Activated T-cell treated with anti-CD3 and anti-CD28 coated beads, Interleukin-2, amount 50 U/mL, for 72 hours (primary cell): ENCODE measurements at places on chromosomes 6 and 20.
A peak's percentile ranks its signal among the peaks of the same experiment; 100 is the strongest.

- DNase-seq: no peak
Observed at GRCh38 chr6:37758234-37758633, 60.6 kb upstream of the MDGA1 start.

DNA sequence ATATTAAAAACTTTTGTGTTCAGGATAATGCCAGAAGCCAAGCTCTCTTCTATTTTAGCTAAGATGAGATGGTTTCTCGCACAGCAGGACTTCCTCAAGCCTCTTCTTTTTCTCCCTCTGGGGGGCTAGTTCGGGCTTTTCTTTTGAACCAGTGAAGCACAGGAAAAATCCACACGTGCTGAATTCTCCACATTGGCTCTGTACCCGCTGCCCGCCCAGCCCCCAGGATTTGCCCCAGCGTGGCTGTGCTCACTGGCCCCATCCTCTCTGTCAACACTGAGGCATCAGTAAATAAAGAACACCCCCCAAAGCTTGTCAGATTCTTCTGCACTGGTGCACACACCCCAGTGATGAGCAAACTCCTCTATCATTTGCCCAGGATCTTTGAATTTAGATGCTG lies 232.8 kb downstream of the ZNF217 start:
- no peak for DNase-seq

DNA sequence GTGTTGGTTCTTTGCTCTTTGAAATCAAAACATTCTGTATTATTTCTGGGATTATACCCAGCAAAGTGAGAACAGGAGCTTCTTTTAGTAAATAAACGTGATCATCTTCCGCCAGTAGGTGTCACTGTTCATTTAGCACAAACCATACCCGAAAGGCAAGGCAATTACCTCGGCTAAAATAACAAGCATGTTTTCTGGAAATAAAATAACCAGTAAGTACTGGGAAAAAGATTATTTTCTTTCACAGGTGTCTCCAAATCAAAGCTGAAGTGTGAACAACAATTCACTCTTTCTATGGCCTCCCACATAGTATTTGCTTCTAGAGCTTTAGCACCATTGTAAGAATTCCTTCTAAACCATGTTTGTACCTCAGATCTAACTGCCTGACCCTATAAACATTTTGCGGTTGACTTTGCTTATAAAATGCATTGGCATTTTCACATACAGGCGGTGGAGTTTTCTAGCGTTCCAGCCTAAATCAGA lies 144.6 kb upstream of the AGPAT4 start:
- DNase-seq: peak; percentile 22

DNA sequence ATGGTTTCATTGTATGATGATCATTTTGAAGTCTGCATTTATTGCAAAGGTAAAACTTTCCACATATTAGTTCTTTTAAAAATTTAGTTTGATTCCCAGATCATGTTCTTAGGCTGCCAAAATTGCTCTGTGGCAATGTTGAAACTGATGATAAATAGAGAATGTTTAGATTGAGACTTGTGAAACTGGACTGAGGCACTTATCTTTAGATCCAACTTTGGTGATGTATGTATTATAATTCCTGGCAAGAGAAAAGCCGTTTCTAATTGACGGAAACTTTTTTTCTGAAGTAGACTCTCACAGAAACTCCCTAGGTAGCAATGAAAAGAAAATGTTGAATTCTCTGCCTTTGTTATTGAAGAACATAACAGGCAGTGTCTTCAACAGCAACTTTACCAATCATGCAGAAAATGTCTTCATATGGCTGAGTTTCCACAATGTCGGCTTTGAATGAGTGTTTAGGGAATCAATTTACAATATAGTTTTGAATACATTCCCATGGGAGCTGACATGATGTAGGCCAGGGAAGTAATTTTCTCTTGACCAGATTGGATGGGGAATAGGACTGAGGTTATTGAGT lies 456.2 kb downstream of the CD109 start:
- DNase-seq: no peak

GRCh38 chr20:56805313-56805712 lies 176.2 kb downstream of the TFAP2C start:
- DNase-seq: no peak

GRCh38 chr6:63910863-63911551 lies 275.4 kb downstream of the PHF3 start:
- no peak for DNase-seq

DNA sequence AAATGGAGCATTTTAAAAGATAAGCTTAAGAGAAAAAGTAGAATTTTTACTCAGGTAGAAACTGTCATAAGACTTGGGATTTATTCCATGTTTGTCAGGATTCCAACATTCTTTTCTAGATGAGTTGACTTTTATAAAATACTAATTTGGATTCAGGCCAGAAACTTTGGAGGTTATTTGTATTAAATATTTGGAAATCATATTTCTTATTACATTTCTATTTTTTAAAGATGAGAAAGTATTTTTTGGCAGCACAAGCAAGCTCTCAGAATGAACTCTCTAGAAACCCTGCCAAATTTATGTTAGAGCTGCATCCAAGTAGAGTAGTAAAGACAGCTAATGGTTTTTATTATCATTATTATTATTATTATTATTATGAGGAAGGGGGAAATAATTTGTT lies 1014.9 kb upstream of the GJE1 start:
- no peak for DNase-seq

DNA sequence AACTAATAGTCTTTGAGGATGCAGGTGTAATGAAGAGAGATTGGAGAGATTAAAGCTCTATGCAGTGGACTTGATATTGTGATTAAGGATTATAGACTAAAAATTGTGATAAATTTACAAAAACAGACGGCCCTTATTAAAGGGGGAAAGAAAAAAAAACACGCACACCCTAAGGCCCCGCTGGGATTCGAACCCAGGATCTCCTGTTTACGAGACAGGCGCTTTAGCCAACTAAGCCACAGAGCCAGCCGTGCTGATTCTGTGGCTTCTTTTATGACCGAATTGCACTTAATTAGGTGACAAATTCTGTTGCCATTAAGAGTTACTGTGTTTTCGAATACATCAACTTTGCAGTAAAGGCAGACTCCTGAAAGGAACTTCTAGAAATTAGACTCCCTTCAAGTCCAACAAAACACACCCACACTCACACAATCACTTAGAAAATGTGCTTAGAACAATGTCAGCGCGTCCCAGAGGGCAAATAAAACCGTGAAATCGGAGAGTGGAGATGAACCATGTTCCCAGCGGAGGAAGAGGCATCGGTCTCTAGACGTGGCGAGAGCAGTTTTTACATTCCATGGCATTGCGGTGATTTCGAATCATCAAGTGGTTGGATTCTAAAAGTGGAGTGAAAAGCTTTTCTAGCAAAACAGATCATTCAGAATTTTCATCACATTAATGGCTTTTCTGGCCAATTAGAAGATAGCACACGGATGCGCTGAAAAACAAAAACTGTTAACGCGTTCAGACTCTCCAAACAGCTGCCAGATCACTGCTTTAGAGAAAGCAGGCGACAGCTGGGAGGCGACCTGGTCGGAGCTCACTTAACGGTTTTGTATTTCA lies 122.6 kb downstream of the GPX5 start:
- peak; percentile 68 for DNase-seq
